ENCODE measurements at places on chromosomes 6 and 20.

- no peak for DNase-seq
Observed at GRCh38 chr6:20664250-20664649, 130.0 kb downstream of the CDKAL1 start.

DNA sequence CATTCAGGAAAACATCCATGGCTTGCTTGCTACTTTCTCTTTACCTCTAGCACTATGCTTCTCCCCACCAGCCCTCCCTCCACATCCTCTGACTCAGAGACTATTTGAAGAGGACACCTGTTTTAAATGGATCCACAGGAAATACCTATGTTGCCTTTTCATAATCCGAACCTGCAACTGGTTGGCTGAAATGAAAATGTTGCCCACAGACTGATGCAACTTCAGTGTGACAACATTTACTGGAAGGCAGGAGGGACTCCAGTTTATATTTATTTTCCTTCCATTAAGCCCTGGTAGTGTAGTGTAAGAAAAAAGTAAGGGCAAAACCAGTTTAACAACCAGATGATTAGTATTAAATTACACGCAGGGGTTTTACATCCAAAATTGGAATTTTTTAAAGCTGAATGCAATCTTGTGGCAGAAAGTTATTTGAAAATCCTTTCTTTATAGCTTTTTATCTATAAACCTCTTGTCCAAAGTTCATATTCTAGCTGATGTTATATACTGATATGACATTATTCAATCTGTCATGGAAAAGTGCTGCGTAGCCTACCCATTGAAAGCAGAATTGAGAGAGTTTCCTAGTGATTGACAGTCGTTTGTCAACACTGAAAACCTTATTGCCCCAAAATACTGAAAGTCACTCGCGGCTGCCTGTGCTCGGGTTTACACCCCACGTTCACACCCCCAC, 881 bp upstream of the AIG1 start:
- peak; percentile 66 for DNase-seq

- no peak for DNase-seq
Observed at GRCh38 chr6:127969701-127970100, 68.8 kb upstream of the THEMIS start.

GRCh38 chr6:73585566-73586415, 65.0 kb upstream of the EEF1A1 start:
- peak; percentile 90 for DNase-seq

DNA sequence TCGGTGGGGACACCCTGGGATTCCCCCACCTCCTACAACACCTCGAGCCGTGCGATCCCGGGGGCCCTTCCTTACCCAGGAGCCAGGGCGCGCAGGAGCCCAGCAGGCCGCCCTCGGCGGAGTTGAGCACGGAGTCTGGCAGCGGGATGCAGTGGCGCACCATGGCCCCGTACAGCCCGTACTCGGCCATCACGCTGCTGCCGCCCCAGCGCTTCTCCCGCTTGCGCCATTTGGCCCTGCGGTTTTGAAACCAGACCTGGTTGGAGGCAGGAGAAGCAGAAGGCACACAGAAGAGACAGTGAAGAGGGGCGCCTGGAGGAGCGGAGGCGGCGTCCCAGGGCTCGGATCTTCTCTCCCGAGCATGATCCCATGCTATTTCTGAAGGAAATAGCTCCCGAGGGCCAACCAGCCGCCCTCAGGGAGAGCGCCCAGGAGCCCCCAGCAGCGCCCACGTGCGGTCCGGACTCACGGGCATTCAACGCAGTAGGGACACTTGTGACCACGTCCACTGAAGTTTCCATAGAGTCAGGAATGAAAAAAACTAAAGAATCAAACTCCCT, 4.3 kb downstream of the VSX1 start:
- peak; percentile 34 for DNase-seq

DNA sequence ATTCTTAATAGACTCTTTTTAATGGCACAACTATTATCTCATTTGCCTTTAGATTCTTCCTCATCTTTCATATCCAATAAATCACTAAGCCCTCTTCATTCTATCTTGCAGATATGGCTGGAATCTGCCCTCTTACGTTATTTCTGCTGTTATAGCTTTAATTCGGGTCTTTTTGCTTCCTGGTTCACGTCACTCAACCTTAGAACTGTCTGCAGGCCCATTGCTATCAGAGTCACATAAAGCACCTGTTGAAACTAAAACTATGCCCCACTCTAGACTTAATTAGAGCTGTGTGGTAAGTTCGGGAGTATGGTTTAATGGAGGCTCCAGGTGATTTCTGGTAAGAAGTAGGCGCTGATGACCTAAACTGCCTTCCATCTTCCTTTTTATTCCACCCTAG, 988 bp downstream of the QRSL1 start:
- no peak for DNase-seq

DNA sequence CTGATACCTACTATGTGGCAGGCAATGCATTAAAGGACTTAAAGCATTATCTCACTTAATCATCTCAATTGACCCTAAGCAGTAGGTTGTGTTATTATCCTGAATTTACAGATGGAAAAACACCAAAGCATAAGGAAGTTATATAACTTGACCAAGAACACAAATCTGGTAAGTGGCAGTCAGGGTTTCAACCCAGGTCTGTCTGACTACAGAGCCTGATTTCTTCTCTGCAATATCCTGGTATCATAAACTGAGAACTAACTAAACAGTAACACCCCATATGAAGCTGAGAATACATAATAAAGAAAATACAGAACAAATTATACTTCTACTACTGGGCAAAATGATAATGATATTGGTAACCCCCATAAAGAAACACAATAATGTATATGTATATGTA, 13.8 kb upstream of the DST start:
- no peak for DNase-seq

GRCh38 chr6:13398069-13398381, 69.7 kb upstream of the TBC1D7 start:
- no peak for DNase-seq

DNA sequence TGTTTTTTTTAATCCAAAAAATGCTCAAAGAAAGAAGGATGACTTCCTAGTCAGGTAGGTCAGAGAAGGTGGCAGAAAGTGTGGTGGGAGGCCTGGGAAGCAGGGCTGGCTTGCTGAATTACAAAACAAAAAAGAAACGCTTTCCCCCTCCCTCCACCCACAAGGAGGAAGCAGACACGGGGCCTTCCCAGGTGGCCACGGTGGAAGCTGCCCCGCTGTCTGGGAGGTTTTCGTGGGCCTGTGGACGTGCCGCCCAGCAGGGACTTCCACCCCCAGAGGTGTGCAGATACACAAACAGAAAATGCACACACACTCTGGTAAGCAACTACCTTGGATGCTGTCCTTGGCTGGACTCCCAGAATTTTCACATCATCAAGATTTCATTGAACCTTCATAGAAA, 198.2 kb upstream of the CDH4 start:
- DNase-seq = no peak

DNA sequence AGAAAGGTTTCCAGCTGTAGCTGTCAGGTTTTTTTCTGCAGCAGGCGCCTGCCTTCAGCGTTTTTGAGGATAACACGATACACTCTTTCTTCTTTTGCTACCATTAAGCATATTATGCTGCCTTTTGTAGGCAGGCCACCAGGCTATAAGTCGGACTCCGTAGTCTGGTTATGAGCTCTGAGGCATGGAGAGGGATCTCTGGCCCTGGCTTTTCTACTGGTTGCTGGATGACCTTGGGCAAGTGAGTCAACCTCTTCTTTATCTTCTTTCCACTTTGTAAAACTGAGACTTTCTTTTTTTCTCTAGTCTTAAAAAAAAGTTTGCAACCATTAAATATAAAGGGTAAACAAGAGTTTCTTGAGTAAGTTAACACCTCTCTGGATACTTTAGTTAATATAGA, 120.2 kb downstream of the BCKDHB start:
- DNase-seq = peak; percentile 25

GRCh38 chr6:42136508-42137193, 5.8 kb downstream of the C6orf132 start:
- peak; percentile 83 for DNase-seq

GRCh38 chr20:60372822-60373221, 414.6 kb downstream of the CDH26 start:
- no peak for DNase-seq

GRCh38 chr6:132234356-132234755, 166.9 kb downstream of the MOXD1 start:
- DNase-seq = no peak

GRCh38 chr6:145891126-145891525, 73.0 kb downstream of the SHPRH start:
- peak; percentile 99 for DNase-seq

GRCh38 chr6:112835078-112835477, 487.9 kb downstream of the RFPL4B start:
- no peak for DNase-seq
